ENCODE measurements at places on chromosomes 6 and 20.

DNA sequence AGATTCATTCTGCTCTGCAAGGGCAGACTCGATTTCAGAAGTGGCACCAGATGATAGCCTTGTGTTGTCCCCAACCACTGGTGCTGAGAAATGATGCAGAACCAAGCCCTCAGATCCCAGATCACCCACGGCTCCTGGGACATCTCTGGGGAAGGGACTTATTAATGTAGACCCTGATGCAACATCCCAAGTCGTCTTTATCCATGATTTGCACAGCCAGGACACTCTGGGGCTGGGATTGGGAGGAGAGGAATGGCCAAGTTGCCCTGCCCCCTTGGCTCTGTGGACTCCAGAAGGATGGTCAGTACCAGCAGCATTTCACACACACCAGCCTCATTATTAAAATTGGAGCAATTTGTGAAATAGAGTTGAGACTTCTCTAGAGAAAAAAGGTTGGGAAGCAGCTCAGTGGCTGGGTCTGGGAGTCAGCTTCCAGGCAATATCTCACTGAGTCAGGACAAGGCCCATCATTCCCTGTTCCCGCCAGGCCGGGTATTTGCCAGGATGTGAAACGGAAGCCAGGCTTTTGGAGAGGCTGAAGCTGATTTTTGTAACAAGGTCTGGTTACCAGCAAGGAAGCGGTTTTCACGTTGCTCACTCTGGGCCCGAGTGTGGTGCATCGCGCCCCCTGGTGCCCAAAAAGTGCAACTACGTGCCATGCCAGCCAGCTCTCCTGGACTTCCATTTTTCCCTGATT, 67.4 kb downstream of the ZBTB2 start:
- peak; percentile 95 for DNase-seq

DNA sequence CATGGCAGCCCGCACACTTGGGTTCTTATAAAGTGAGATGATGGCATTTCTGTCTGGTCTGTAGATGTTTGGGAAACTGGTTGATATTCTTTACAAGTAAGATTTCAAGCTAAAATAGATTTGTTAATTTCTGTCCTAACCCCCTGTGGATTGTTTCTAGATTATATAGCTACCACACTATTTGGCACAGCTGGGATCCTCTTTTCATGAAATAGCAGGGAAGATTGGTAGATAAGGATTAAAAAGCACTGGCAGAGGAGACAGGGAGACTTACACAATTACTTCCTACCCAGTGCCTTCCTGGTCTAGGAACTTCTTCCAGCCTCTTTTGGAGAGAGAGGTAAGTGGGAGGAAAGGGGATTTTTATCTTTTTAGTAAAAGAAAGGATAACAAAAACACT, 13.2 kb upstream of the ATXN1 start:
- DNase-seq: no peak

- peak; percentile 92 for DNase-seq
Observed at GRCh38 chr6:4775494-4776130, 592 bp upstream of the CDYL start.

DNA sequence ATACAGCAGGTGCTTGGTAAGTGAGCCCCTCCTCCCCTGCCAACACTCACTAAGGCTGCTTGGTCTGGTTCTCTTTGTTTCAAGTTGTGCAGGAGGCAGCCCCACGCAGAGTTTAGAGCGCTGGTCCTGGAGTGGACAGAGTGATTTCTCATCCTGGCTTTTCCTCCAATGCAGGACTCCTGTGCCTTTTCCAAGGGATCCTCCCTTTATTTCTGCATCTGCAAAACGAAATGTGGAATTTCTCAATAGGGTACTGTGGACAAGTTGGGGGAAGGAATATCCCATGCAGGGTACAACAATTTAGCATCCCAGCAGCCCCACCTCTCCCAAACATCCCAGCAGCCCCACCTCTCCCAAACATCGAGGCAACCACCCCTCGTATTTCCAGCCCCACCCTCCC, 30.6 kb upstream of the CCDC167 start:
- no peak for DNase-seq

- DNase-seq: no peak
Observed at GRCh38 chr6:73180763-73181619, 44.3 kb downstream of the KHDC1L start.

GRCh38 chr6:33192671-33193602, 670 bp upstream of the COL11A2 start:
- DNase-seq: no peak

DNA sequence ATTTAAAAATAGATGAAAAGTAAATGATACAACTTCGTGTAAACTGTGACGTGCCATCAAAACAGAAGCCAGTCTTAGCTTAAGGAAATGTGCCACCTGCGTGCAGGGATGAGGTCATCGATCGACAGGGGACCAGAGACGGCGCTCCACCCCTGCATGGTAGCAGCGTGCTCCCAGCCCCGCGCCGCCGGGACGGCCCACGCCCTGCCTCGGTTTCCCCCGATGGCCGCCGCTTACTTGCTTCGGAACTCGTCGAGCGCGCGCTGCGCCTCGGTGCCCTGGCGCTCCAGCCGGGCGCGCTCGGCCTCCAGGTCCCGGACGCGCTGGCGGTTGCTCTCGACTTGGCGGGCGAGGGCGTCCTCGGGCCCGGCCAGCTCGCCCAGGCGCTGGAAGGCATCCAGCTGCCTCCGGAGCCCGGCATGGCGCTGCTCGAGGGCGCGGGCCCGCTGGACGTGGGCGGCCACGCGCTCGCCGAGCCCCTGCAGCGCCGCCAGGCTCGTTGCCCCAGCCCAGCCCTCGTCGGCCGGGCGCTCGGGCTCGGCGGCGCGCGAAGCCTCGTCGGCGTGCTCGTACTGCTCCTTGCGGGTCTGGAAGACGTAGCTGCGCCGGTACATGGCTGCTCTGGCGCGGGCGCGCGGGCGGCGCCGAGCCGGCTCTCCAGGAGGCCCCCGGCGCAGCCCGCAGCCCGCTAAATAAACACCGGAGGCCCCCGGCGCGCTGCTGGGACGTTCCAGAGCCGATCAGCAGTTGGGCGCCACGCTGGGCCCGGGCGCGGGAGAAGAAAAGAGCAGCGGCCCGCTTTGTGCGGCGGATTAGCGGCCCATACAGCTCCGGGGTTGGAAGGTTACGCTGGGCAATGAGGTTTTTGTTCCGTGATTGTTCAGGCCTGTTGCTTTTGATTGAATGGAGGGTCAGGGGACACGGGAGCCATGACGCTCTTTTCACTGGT, at the start of gene BFSP1:
BFSP1 (minus strand) TSS at position 664 of the 949 bp plus-strand sequence; CDS start at position 614, 50 bp downstream.
- DNase-seq: peak; percentile 89

- no peak for DNase-seq
Observed at GRCh38 chr6:120899932-120900331, 434.3 kb downstream of the TBC1D32 start.

DNA sequence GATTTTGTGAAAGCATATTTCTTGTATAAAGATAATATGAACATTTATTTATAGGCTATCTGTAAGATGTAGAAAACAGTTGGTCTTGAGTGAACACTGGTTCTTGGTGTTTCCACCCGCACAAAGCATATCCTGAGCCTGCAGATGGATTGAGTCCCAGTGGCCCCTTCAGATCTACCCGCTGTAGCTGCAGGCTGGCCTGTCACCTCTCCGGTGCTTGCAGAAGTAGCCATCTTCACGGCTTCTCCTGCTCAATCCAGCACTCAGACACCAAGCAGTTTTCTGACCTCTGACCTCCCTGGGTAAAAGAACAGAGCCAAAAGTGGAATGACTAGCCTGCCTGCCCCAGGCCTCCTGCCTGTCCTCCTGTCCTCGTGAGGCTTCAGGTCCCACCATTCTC, 22.7 kb downstream of the LYRM2 start:
- DNase-seq: peak; percentile 60

- DNase-seq: no peak
Observed at GRCh38 chr6:161445021-161445799, 171.3 kb upstream of the AGPAT4 start.

DNA sequence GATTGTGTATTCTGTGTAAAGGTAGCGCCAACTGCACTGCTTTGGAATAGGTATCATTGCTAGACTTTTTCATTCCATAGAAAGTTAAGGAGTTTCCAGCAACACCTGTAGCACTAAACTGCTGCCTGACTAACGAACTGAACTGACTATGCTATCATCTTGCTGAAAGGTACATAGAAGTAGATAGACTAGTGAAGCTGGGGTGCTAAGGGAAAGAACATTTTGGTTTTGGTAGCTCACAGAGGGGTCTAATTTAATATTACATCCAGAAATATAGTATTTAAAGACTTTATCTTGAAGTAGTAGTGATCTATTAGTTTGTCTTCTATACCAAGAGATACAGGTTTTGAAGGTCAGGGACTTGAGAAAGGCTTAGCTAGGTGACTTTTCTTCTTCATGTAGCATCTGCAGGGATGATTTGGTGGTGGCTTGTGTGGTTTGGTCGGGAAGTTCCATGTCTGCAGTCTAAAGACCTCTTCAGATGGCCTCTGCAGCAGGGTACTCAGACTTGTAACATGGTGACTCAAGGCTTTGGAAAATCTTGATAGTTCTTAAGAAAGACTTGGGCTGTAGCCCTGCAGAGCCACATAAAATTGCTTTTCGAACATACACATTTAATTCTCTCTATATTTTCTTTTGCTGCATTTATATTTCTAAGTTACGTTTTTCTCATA, 10.2 kb downstream of the SENP6 start:
- DNase-seq: no peak

GRCh38 chr6:37006793-37007339, 1.4 kb downstream of the FGD2 start:
- no peak for DNase-seq

DNA sequence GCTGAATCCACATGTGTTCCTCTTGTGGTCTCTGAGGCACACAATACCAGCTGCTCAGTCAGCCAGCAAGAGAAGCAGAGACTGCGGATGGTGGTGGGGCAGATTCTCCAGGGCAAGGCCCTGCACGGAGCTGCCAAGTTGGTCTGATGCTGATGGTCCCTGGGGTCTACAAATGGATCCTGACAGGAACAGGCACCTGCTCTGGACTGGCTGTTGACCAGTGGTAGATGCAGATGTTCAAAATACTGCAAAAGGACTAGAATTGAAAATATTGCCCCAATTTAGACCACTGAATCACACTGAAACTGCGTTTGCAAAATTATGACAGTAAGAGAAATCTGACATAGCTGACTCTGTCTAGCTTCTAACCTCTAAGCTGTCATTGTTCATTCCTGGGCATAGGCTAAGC, 29.6 kb upstream of the TUBB2A start:
- DNase-seq: no peak

All from osteocyte (in vitro differentiated cells).